GM04504 (cell line): ENCODE measurements at places on chromosomes 5 and 9.

GRCh38 chr9:21031091-21031807 lies at the start of gene HACD4:
Gene HACD4 (minus strand): TSS chr9:21031640. CDS start chr9:21031590, 50 bp downstream.
- DNase-seq: no peak

DNA sequence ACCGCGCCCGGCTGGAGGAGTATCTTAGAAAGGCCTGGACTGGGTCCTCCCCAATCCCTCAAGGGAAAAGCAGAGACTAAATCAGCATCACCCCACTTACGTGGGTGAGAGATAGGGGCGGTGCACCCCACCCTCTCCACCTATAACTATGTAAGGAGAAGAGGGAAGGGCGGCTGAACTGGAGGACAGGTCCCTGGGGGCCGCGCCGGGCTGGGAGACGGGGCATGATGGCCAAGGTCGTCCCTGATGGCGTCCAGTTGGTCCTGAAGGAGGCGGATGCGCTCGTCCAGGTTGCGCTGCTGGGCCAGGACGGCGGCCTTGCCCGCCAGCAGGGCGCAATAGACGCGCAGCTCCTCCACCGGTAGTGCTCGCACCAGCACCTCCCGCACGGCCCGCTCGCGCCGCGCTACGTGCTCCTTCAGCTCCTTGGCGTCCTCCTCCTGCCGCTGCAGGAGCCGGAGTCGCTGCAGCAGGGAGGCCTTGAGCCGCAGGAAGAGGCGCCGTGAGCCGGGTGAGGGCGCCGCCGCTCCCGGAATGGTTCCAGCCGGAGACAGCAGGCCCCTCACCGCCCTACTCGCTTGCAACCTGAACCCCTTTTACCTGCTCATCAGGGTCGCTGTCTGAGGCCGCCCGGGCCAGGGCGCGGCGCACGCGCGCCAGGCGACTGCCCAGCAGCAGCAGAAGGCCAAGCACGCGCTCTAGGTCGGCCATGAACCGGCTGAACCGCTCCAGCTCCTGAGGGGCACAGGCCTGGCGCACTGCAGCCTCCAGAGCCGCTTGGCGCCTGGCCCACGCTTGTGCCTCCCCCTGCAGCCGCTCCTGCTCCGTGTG lies 7.6 kb downstream of the SHROOM1 start:
- DNase-seq: no peak

- no peak for DNase-seq
Measured at GRCh38 chr5:60101573-60101972, 208.0 kb upstream of the PDE4D start.

DNA sequence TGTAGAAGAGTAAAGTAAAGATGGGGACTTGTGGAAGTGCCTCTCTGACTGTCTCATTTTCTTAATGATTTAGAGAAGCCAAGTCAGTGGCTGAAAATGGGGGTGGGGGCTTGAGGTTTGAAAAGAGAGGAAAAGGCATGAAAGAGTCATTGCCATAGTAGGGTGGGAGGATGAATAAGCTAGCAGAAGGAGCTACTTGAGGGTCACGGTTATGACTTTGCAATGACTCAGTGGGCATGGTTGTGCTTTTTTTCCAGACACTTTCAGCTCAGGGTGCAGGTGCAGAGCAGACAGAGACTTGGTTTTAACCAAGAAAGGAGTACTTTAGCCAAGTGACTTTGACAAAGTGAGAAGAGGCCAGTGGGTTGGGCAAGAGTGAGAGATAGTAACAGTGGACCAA lies 117.8 kb downstream of the PTTG1 start:
- DNase-seq: no peak

- no peak for DNase-seq
Measured at GRCh38 chr5:17431272-17432050, 66.6 kb upstream of the TAF11L2 start.

DNA sequence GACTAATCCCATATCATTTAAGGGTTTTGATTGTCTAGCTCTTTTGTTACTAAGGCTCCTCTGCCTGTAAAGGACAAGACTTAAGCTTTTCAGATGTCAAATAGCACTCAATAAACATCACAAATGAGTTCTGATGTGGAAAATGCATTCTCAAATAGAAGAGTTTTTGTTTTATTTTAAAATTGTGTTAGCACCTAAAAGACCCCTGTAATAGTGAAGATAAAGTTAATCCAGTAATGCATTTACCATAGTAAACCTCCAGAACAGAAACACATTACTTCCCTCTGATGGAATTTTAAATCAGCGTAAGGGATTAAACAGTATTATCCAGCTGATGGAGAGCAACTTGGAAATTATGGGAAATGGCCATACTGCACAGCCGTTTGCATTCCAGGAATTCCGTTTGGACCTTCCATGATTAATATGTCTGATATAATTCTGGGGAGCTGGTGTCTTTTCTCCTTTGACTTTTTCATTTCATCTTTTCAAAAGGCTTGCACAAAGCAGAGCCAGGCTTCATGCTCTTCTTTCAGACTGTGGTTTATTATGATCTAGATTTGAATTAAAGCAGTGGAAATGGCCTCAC lies 105.6 kb downstream of the PPP2R2B start:
- no peak for DNase-seq

GRCh38 chr5:140235791-140236551 lies 61.0 kb downstream of the CYSTM1 start:
- DNase-seq: no peak

- no peak for DNase-seq
Measured at GRCh38 chr9:128969491-128969890, 22.0 kb downstream of the NUP188 start.

- DNase-seq: no peak
Measured at GRCh38 chr5:180648658-180649296, 623 bp downstream of the FLT4 start.
